Articular chondrocyte of knee joint (primary cell): ENCODE measurements at places on chromosomes 3 and 15. TPM values are rescaled to one million over a fixed set of nuclear protein-coding genes. Genes with fewer than 3 reads are reported as not detected.

The C3orf80 gene
- total RNA-seq, result 0.13 and 0.32 TPM in 2 replicates

The ARPP19 gene
- 115 and 147 TPM in 2 replicates for total RNA-seq

The GPR27 gene
- 0.65 and 0.86 TPM in 2 replicates for total RNA-seq

The ECE2 gene
- not detected in 2 replicates for total RNA-seq

The CATSPER2 gene
- total RNA-seq, result 1.5 and 1.8 TPM in 2 replicates

The LRIG1 gene
- 25.5 and 33.2 TPM in 2 replicates for total RNA-seq

The P2RY1 gene
- total RNA-seq, result not detected in 2 replicates

The C15orf62 gene
- total RNA-seq, result 0.11 and 0.26 TPM in 2 replicates

The GCSAM gene
- not detected in 2 replicates for total RNA-seq

The AADACL2 gene
- total RNA-seq, result not detected in 2 replicates

The KLF15 gene
- total RNA-seq, result 1.5 and 2.2 TPM in 2 replicates

The SPINK8 gene
- total RNA-seq, result not detected in 2 replicates

The MYH15 gene
- total RNA-seq, result 0.13 and 0.22 TPM in 2 replicates

The PLSCR4 gene
- total RNA-seq, result 38.6 and 50.2 TPM in 2 replicates

The C2CD4A gene
- total RNA-seq, result 0.11 and 0.26 TPM in 2 replicates

The UBAP1L gene
- total RNA-seq, result 2.4 and 2.7 TPM in 2 replicates
